ENCODE measurements at places on chromosomes 7 and 10.

- DNase-seq: no peak
These were observed 41.0 kb upstream of the AMPH start for GRCh38 chr7:38671911-38672905.

DNA sequence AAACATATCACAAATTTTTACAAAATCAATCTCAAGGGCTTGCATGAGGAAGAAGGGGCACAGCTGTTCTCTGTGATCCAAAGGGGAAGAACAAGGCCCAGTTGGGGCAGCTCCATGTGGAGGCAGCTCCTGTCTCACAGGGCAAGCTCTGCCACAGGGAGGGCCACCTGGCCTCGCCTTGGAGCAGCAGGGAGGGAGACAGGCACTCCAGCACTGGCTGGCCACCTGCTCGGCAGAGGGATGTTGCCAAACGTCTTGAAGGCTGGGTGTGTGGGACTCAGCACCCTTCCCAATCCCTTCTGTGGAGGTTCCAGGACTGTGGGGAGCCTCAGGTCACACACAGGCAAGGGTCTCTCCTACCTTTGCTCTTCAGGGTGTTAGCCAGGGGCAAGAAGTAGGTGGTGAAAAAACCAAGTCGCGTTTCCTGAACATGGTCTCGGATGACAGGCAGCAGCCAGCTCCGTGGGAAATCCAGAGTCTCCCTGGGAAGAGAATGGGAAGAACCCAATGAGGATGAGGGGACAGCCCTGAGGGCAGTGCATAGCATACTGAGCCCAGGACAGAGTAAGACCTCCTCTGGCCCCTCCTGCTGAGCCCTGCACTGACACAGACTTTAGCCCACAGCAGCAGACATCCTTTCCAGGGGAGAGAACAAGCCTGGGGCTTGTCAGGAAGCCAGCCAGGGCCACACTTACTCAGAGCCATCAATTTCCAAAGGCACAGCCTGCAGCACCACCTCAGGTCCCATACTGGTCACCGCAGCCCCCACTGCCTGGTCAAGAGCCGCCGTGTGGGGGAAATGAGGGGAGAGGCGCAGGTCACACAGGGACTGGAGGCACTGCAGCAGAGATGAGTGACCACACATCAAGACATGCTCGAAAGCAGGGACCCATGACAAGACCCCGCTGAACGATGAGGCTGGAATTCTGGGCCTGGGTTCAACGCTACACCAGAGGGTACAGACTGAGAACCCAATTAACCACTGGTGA, 21.9 kb downstream of the RRP12 start:
- DNase-seq: no peak

- no peak for DNase-seq
These were observed 46.3 kb downstream of the PDK4 start for GRCh38 chr7:95549818-95550529.

DNA sequence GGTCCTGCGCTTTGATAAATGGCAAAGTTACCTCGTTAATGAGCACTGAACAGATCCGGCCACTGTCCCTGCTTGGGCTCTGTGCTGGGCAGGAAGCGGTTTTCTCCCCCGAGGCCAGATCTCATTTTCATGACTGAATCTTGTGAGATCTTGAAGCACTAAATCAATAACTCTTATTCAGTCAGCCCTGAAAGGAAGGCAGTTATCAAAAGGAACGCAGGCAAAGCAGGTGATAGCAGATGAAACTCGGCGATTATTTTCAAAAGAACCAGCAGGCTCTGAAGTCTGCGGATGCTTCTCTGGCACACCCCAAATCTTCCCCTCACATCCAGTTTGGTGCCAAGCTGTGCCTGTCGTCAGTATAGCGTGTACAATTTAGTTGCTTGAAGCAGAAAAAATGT, 228.7 kb downstream of the BAMBI start:
- DNase-seq: no peak

- DNase-seq: no peak
These were observed 77.4 kb downstream of the HTR7 start for GRCh38 chr10:90780488-90780887.

- no peak for DNase-seq
These were observed 973.5 kb downstream of the ANKRD7 start for GRCh38 chr7:119197877-119198527.

DNA sequence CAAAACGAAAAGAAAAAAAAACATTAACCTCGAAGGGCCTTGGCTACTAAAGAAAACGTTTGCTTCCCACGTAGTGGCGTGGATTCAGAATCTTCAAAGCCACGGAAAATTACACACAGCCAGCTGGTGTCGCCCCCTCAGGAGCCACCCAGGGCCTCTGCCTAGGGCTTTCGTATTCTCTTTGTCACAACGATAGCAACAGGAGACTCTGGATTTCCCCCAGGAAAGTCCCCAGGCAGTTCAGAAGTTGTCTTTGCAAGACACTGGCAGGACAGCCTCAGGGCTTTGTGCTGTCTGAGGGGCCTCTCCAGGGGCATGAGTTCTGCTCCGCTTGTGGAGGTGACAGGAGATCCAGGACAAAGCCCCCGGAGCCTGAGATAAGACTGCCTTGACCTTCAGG, 150.2 kb upstream of the INSYN2A start:
- DNase-seq: no peak

DNA sequence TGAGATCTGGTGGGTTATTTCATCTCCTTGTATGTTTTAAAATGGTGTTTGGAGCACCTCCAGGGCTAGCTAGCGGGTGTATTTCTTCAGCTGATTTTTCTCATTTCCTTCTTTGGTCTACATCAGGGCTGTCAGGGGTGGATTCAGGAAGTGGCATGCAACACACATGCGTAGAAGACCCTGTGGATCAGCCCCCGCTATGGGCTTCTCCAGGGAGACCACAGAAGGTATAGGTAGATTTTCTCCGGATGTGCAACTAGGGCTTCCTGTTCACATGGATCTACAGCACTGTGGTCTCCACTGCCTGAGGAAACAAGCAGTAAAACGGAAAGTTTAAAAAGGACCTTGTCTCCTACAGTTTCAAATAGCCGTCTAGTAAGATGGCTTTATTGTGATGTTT, 10.4 kb downstream of the NUB1 start:
- DNase-seq: no peak

GRCh38 chr7:4245866-4246470, 436.1 kb upstream of the FOXK1 start:
- DNase-seq: no peak

DNA sequence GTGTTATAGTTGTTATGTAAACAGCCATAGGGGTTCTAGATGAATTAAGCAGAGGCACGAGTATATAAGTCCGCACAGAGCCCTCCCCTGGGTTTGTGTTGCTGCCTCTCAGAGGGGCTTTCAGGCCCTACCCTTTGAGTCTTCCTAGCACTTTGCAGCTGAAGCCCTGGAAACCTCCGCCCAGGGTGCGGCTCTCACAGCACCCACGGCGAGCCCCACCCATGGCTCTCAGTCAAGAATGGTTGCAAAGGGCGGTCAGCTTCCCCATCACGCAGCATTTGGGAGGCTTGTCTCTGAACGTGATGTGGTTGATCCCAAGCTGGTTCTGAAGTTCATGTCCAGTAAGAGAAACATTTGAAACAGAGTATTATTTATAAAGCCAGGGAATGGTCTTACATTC, 18.8 kb upstream of the INSIG1 start:
- DNase-seq: no peak

- no peak for DNase-seq
These were observed 108.0 kb downstream of the LRRTM3 start for GRCh38 chr10:67033878-67034277.

GRCh38 chr7:129821476-129821875, 131.3 kb downstream of the UBE2H start:
- no peak for DNase-seq

DNA sequence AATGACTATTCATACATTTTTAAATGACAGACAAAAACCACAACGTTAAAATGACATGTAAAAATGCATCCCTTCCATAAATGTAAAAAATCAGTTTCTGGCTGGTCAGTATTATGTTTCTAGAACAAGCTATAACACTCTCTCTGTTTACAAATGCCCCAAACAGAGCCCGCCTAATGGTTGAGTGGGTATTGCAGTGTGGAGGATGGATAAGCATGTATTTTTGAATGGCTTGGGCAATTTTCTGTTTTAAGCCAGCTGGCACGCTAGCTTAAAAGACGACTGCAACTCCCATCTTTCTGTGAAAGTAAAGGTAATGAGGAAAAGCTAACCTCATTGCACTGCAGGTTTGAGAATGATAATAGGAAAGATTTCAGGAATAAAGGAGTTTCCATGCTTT, 430.7 kb downstream of the PARD3 start:
- peak; percentile 25 for DNase-seq

- no peak for DNase-seq
These were observed 16.7 kb downstream of the POR start for GRCh38 chr7:75931680-75932079.

DNA sequence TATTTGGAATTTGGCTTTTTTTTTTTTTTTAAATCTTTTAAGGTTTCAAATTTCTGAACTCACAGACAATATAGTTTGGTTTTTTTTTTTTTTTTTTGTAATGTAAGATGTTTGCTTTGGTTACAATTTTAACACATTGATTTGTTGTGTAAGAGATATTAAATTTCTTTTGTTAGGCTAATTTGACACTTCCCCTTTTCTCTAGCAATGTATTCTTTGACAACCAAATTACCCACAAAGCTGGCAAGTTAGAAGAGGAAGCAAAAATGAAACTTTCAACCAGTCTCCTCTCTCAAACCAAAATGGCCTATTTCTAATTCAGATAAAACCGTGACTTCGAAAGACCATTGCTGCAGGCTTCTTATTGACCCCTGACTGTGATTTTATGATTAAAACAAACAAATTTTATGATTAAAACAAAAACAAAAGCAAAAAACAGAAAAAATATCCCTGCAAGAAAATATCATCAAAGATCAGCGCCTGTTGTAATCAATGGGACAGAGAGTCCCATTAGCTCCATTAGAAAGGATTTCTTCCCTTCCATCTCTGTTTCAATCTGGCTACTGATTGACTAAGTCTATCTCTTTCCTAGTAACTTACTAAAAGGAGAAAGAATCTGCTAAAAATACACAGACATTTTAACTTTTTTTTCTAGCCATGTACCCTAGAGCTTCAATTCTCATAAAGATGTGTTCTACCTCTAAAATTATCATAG, 489.2 kb downstream of the MDFIC start:
- no peak for DNase-seq

DNA sequence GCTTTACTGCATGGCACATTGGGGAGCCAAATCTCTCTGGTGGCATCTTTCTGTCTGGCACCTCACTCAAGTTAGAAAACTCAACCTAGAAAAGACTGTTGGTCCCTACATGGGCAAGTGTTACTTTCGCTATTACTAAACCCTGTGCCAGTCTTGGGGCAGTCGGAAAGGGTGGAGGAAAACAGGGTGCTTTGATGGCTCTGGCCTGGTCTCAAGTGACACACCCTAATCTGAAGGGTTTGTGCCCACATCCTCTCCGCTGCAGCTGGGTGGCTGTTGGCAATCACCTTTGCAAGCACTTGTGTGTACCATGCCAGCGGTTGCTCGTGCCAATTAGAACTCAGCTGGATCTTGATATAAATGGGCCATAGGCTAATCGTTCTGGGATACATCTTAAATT, 159.8 kb upstream of the ITGB1 start:
- no peak for DNase-seq

- DNase-seq: no peak
These were observed 181.4 kb downstream of the IPMK start for GRCh38 chr10:58086144-58086762.

GRCh38 chr10:77264107-77264506, 373.5 kb downstream of the KCNMA1 start:
- DNase-seq: no peak

DNA sequence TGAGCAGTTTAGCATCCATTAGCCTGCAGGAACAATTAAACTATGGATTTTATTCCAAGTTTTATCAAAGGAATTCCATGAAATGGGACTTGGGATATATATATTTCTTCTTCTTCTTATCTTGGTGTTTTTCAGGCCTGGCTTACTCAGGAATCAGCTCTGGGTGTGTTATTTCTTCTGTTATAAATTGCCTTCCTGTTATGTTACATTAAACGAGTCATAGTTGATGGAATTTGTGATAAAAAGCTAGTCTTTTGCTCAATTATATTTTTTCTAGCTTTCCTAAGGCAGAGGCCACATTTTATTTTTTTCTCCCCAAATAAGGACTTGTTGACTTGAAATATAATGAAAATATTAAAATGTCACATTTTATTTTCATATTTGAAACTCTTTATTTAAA, 141.3 kb downstream of the EPC1 start:
- no peak for DNase-seq

DNA sequence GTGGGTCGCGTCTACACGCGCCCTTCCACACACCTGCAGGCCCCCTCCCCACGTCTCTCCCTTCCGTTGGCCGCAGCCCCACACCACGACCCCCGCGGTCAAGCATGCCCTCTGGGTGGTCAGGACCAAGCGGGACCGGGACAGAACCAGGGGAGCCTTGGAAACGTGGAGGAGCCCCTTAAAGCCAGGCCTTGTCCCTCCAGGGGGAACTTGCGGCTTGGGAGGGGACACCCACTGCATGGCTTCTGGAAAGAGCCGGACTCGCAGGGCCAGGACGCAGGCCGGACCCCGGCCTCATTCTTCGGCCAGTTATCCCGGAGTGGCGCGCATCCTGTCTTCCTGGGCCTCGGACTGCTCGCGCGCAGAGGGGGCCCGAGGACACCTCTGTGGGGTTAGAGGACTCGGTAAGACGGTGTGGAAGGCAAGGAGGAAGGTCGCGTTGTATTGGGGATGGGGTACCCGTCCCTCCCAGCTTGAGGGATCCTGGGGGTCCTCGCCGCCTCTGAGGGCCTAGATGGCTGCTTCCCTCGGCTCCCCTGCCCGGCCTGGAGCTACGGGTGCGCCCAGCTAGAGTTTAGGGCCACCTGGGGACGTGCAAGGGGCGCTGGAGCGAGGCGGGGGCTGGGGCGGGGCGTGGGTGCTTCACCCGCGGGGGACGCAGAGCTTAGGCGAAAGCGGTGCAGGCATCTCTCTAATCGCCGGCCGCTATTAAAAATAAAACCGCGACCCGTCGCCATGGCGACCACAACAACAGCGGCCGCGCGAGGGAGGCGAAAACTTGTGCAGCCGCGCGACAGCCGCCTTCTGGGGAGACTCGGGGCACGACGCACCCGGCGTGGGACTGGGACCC, 1.8 kb upstream of the PDGFA start:
- DNase-seq: no peak

DNA sequence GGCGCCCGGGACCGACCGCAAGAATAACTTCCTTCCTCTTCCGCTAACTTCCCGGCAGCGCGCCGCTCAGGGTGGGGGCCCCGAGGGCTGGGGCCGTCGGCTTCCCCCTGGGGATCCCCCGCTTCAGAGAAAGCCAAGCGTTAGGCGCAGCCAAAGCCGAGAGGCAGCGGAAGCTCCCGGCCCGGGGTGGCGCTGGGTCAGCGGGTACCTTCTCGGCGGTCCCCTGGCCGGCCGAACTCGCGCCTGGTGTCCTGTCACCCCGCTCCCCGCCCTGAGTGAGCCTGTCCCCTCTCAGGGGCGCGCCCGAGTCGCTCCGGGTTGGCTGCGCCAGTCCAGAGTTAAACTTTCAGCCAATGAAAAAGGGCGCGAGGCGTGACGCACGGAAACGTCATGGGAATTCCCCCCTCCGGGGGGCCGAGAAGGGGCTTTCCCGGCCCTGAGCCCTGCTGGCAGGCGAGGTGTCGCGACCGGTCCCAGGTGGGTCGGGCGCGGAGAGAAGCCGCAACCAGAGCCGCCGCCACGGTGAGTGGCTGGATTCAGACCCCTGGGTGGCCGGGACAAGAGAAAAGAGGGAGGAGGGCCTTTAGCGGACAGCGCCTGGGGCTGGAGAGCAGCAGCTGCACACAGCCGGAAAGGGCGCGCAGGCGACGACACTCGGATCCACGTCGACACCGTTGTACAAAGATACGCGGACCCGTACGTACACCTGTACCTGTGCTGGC, 1.3 kb upstream of the NFKB2 start:
- DNase-seq: no peak

GRCh38 chr10:59090817-59091622, 85.4 kb upstream of the PHYHIPL start:
- DNase-seq: no peak

- DNase-seq: no peak
These were observed 56.4 kb downstream of the HIPK2 start for GRCh38 chr7:139721417-139721816.

Data from NCI-H1436 treated with DMSO at 0.1 percent for 48 hours (cell line).